ENCODE measurements at places on chromosomes 5 and 9.

DNA sequence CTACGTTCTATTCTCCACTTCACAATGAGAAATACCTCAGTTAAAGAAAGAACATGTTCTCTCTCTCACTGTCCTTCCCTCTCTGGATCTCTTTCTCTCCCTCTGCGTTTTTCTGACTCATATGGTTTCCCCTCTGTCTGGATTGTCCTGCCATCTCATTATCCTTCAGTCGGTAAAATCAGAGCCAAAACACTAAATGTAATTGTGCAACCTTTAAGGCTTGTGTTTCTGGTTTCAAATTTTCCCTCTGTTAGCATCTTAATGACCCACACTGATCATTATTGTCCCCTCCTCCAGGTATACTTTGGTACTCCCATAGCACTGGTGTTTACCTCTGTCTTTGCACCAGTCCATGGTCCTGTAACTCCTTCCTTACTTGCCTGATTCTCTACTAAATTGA is 509.4 kb upstream of the C9orf72 start:
- no peak for DNase-seq

GRCh38 chr5:3709068-3709716 is 113.6 kb downstream of the IRX1 start:
- no peak for DNase-seq

DNA sequence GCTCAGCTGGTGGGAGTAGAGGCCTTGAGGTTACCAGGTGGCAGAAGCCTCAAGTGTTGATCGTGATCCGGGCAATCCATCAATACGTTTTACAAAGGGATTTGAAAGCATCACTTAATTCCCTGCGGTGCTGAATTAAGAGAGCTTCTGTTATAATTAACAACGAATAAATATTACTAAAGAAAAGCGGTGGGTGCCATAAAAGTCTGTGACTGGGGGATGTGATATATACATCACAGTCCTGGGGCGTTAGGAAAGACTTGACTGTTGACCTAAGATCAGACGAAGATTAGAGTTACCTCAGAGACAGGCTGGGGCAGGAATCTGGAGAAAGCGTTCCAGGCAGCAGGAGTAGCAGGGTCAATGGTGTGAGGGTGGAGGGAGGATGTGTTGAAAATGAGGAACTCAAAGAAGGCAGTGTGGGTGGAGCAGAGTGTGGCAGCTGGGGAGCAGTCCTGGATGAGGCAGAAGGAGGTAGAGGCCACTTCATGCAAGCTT is 6.7 kb upstream of the C5orf63 start:
- peak; percentile 24 for DNase-seq

DNA sequence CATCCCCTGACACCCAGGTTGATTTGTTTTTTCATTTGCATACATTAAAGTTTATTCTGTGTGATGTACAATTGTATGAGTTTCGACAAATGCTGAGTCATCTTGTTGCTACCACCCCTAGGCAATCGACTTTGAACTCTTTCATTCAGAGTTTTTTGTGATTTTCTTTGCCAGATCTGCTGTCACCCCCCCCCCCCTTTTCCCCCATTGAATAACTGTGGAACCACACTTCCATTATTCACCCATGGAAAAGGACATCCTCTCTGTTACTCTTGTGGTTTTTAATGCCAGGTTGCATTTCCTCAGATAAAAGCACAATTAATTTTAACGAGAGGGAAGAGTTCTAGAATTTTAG is 13.7 kb upstream of the FAM120AOS start:
- no peak for DNase-seq

- DNase-seq, result no peak
These were observed 62.7 kb upstream of the CPLX2 start for GRCh38 chr5:175808711-175809110.

DNA sequence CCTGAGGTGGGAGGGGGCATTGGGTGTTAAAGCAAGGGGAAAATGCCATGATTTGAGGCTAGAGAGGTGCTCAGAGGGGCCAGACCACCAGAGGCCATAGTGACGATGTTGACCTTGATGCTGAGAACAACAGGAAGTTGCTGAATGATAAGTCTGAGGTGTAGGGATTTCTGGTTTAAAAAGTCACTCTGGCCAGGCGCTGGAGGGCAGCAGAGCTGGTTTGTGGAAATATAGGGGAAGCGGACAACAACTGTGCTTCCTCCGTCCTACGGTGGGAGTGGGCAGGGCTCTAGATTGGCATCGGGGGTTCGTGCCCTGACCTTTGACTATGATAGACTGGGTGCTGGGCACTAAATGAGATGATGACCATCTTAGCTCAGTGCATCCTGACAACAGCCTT is 44.7 kb downstream of the STOM start:
- no peak for DNase-seq

DNA sequence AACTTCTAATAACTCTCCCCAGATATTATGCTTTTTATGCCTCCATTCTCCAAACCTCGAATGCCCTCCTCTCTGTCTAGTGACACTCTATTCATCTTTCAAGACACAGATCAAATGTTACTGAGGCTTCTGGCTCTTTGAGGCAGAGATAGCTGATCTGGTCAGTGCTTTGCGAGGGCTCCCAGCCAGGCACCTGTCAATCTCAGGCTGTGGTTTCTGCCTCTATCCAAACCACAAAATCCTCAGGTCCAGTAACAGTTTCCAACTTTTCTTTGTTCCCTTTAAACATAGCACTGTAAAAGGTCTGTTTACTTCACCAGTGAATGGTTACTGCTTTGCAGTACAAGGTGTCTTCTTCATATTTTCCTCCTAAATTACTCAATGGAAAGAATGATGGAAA is 11.5 kb upstream of the STK32A start:
- DNase-seq, result no peak

- peak; percentile 69 for DNase-seq
These were observed 36.8 kb upstream of the SSBP2 start for GRCh38 chr5:81787474-81788242.

DNA sequence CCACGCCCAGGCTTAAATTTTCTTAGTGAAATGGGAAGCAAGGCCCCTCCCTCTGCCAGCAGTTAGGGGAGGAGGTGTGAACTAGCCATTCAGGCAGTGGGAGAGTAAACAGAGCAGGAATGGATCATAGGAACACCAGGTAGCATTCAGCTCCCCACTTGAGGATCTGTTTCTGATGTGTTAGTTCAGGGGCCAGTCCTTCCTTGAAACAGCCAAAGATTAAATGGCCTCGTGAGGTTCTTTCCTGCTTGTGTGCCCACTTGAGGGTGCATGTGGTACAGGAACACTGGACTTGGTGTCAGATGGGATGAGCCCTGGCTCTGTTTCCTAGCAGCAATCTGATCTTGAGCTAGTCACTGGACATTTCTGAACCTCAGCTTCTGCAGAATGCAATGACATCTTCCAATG is 21.2 kb downstream of the FAXDC2 start:
- no peak for DNase-seq

DNA sequence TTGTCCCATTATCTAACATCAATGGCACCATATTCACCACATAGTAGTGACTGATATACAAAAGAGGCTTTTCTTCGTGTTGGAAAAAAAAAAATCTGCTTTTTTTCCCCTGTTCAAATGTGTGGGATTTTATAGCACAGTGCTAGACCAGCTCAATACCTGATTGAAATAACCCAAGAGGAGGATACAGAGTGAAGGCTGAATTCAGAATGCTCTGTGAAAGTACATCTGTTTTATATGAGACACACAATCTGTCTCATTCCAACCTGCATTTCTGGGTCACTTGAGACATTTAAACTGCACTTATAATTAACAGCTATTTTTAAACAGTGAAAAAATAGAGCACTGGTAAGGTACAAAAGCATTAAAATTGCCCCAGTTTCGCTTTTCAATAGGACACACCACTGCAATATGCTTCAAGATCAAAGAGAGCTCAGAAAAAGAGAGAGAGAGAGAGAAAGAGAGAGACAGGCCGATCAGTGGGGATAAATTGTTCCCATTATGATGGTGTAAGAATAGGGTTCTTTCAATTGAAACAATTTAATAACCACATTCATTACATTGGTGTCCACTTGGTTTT is 179.3 kb downstream of the NR2F1-AS1 start:
- DNase-seq, result no peak

- no peak for DNase-seq
These were observed 594.5 kb downstream of the PDE4D start for GRCh38 chr5:59299006-59299405.

GRCh38 chr5:68490406-68490805 is 274.9 kb downstream of the PIK3R1 start:
- DNase-seq, result no peak

GRCh38 chr5:57302164-57302563 is 128.3 kb downstream of the GPBP1 start:
- DNase-seq, result peak; percentile 29

DNA sequence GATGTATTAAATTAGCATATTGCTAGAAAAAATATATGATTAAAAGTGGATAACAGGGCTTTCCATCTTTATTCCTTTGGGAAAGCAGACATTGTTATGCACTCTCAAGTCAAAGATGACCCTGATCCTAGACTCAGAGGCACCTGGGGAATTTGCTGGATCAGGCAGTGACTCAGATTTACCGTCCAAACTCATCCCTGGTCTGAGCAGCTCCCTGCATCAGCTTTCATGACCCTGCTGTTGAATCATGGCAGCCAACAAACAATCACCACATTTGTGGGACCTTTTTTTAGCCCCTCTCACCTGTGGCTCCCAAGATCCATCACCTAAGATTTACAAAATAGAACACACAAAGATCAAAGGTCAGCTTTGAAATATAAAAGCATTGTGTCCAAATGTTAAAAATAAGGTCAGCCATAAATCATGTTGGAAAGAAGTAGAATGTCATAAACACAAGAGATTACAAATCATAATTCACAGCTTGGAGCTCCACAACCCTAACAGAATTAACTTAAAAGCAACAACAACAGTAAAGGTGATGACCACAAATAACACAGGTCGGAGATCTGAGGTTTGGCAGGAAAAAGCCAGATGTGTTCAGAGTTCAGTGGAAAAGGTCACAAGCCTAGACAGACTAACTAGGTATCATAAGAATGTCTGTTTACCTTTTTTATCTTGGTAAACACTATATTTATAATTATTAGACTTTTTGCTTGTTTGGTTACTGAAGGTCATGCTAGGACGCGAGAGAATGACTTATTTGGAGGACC is 55.5 kb downstream of the ZFAND5 start:
- no peak for DNase-seq

GRCh38 chr5:88287302-88287701 is 18.7 kb upstream of the TMEM161B start:
- no peak for DNase-seq

DNA sequence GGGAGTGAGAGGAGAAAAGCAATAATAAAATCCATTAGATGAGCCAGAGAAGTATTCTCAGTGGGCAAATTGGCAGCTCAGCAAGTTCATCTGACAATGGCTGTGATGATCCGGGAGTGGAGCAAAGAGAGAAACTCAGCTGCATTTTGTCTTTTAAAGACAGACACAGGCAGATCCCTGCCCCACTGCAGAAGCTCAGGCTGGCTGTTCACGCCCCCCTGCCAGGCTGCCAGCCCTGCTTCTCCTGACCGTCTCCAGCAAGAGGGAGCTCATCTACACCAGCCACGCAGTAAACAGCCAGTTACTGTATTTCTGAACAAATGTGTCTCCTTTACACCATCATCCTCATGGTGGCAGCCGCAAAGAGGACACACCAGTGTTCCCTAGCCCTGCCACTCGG is 114.3 kb upstream of the SARDH start:
- DNase-seq, result no peak

- DNase-seq, result peak; percentile 49
These were observed 36.8 kb upstream of the STARD4 start for GRCh38 chr5:111548992-111549649.

DNA sequence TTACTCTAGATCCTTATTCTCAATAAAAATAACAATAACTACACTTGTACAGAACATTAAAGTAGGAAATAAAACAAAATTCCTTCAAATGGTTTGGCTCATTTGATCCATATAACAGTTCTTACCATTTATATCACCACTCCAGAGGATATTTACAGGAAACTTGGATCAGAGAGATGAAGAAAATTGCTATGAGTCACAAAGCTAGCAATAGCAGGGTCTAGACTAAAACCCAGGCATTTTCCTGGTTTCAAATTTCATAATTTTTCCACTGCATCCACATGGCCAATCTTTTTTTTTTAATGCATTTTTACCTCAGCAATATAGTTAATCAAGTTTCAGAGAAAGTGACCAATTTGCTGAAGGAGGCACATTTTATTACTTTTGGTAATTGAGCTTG is 299.2 kb downstream of the ELAVL2 start:
- no peak for DNase-seq

GRCh38 chr9:77883846-77884771 is 147.5 kb downstream of the GNAQ start:
- DNase-seq, result peak; percentile 78

- no peak for DNase-seq
These were observed 80.3 kb upstream of the PHYKPL start for GRCh38 chr5:178312880-178313282.

GRCh38 chr5:146365618-146366017 is 27.0 kb downstream of the POU4F3 start:
- DNase-seq, result no peak

DNA sequence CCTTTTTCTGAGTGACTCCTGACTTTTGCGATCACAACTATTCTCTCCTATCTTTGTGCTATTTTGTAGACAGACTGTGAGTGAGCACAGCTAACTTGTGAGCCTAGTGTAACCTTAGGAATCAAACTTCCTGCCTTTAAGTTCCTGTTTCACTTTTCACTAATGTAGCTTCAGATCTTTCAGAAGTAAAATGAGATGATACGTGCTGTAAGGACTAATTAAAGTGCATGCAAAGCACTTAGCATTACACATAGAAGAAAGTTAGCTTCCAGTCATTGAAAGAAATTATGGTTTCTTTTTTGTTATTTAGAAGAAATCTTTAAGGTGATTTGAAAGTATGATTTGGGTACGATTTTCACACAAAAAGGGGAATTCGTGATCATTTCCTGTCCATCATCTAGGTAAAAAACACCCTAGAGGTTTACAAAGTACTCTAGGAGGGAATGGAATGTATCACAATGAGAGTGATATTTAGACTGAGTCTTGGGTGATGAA is 122.7 kb downstream of the ST8SIA4 start:
- no peak for DNase-seq

DNA sequence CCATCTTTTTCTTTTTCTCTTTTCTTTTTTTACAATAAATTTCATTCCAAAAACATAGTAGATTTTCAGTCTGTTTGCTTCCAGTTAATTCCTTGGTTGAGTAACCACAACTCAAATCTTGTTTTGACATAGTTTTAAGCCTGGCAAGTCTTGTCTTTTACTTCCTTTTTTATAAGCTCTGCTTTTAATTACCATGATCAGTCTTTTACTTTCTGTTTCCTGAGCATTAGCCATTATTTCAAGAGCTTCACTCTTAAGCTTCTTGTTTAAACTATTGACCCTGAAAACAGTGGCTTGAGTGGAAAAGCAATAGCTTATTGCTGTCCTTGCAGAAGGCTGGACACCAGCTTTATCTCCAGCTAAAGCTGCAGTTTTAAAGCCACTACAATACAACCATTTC is 1363.3 kb downstream of the MAT2B start:
- no peak for DNase-seq
